DMS153 (cell line): ENCODE measurements at places on chromosomes 13 and 19.
A peak's percentile ranks its signal among the peaks of the same experiment; 100 is the strongest.

DNA sequence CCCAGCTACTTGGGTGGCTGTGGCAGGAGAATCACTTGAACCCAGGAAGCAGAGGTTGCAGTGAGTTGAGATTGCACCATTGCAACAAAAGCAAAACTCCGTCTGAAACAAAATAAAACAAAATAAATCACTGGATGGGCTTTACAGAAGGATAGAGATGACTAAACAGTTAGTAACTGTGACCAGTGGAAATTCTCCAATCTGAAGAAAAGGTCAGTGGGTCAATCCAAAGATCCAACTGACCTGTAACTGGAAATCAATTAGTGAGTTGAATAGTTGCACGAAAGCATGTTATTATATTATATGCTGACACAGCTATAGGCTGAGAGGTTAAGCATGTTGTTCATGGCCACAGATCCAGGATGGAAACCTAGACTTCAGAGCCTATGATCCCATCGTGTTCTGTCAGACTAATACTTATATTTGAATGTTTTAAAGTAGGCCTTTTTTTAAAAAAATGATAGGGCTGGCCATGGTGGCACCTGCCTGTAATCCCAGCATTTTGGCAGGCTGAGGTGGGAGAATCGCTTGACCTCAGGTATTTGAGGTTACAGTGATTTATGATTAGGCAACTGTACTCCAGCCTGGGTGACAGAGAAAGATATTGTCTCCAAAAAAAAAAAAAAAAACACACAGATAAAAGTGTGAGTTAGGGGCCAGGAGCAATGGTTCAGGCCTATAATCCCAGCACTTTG, 1.4 kb downstream of the ECH1 start:
- no peak for DNase-seq

GRCh38 chr13:81377921-81378320, 1037.0 kb upstream of the SPRY2 start:
- DNase-seq, result no peak

GRCh38 chr13:25902891-25903341, 148.9 kb downstream of the SHISA2 start:
- DNase-seq, result no peak

DNA sequence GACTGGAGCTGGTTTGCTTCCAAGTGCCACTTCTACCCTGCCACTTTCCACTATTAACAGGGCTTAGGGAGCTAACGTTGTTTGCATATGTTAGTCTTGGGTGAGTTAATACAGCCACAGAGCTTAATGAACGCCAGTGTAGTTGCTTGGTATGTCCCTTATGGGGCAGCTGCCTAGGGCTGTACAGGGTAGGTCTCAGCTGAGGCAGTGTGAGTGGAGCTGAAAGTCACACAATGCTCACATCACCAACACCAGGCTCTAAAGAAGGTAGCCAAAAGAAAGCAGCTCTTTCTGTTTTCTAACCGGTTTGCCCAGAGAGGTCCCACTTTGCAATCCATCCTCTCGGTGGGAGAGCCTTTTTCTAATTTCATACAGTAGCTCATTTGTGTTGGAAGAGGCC, 186.2 kb downstream of the RGCC start:
- no peak for DNase-seq

- no peak for DNase-seq
These were observed 570.5 kb upstream of the ARGLU1 start for GRCh38 chr13:107138486-107138885.

DNA sequence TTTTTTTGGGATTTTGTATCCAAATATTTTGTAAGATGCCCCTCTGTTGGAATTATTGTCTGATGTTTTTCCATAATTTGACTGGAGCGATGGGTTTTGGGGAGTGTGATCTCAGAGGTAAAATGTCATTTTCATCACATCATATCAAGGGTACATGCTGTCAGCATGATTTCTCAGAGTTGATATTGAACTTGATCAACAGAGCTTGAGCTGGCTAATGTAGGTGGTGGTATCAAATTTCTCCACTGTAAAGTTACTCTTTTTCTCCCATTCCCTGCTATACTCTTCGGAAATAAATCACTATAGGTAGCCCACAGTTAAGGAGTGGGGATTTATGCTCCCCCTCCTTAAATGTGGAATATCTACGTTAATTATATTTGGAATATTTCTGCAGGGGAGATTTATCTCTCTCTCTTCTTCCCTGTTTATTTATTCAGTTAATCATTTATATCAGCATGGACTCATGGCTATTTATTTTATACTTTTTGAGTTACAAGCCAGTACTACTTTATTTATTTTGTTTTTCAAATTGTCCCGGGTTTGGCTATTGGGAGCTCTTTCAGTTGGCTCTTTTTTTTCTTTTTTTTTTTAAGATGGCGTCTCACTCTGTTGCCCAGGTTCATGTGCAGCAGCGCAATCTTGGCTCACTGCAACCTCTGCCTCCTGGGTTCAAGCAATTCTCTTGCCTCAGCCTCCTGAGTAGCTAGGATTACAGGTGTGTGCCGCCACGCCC, 8.8 kb downstream of the SETDB2 start:
- no peak for DNase-seq

GRCh38 chr19:11137542-11138384, 17.8 kb downstream of the SPC24 start:
- peak; percentile 74 for DNase-seq

- DNase-seq, result no peak
These were observed 1.5 kb downstream of the RPS11 start for GRCh38 chr19:49497789-49498103.

- no peak for DNase-seq
These were observed 575 bp downstream of the CARM1 start for GRCh38 chr19:10871711-10872545.

GRCh38 chr19:19098084-19098702, 34.4 kb downstream of the SLC25A42 start:
- DNase-seq, result no peak

- no peak for DNase-seq
These were observed 511.8 kb downstream of the KLF12 start for GRCh38 chr13:73622381-73622780.

DNA sequence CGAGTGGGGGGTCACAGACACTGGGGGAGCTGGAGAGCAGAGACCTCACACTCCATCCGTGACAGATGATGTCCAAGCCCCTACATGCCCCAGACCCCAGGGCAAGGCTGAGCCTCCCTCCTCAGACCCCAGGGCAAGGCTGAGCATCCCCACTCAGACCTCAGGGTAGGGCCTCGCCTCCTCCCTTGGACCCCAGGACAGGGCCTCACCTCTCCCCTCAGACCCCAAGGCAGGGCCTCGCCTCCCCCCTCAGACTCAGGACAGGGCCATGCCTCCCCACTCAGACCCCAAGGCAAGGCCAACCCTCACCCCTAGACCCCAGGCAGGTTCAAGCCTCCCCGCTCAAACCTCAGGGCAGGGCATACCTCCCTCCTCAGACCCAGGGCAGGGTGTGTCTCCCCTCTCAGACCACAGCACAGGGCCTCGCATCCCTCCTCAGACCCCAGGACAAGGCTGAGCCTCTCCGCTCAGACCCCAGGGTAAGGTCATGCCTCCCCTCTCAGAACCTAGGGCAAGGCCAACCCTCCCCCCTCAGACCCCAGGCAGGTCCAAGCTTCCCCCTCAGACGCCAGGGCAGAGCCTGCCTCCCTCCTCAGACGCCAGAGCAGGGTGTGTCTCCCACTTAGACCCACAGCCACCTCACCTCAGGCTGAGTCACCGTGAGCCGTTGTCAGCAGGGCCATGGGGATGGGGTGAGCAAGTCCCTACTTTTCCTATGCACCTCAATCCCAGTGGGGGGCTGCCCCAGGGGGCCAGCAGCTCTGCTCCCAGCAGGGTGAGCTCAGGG, 1.7 kb upstream of the S1PR4 start:
- no peak for DNase-seq

DNA sequence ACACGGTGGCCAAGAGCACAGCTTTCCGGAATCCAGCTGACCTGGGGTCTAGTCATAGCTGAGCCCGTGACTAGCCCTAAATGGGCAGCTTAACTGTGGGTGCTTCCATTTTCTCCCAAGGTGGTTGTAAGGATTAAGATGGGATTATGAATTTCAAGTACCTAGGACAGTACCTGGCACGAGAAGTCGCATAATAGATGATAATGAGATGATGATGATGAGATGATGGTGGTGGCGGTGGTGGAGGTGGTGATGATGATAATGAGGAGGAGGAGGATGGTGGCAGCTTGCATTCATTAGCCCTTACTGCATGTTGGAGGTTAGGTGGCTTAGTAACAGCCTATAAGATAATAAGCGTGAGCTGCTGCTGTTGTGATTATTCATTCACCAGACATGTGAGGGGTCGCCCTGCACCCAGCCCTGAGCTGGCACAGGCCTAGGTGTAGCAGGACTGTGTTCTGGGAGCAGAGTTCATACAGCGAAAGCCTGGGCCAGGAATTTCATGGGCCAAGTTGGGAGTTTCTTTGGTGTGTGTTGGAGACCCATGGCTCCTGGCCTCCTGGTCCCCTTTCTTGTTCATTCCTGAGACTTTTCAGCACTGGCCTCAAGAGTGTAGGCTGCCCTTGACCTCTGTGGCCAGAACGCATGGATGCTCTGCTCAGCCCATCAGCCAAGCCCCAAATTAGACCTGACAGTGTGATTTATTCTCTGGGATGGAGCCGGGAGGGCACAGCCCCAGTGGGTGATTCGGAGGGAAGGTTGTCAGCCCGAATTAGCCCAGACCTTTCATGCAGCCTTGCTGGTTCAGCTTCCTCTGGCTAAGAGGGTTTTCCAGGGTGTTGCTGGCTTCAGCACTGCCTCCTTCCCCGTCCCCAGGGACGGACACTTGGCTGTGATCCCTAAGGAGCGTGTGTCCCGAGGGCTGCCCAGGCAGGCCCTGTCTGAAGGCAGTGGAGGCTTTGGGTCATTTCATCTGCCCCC, 128.8 kb downstream of the SIPA1L3 start:
- DNase-seq, result no peak

DNA sequence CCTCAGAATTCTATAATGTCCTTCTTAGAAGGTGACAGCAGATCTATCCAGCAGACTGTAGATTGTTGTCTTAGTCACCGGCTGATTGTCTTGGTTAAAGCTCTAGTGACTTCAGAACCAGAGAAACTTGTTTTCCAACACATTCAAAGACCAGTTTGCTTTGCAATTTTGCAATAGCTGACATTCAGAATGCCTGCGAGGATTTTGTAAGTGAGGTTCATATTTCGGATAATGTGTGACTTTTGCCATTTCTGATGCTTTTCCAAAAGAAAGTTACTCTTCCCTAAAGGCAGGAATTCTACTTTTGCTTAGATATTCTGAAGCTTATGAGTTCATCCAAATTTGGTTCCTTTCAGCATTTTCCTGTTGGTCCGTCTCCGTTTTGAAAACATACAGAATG, 13.2 kb downstream of the SPINT2 start:
- DNase-seq, result no peak

DNA sequence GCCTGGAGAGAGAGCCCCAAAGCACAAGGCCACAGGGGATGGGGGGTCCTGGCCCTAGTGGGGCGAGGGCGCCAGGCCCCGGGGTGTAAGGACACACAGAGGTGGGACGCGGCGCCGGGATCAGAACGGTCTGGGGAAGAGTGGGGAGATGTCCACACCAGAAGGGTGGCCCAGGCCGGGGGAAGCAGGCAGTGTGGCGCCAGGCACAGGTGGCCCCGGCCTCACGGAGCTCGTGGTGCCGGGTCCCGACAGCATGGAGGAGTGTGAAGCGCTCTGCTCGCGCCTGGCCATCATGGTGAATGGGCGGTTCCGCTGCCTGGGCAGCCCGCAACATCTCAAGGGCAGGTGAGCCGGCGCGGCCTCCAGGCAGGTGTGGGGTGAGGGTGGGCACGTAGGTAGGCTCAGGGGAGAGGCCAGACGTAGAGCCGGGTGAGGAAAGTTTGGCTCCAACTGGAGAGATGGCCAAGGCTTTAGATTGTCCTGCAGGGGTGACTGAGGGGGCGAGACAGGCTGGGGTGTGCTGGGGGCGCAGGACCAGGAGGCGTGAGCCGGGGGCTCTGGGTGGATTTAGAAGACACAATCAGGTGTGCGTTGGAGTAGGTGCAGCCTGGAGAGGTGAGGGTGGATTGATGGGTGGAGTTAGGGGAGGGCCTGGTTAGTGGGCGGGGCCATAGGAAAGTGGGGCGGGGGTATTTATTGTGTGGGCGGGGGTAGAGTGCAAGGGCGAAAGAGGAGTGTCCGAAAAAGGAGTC, 2.9 kb upstream of the ARHGAP45 start:
- DNase-seq, result no peak

GRCh38 chr19:6551607-6552450, 21.0 kb downstream of the TNFSF9 start:
- DNase-seq, result no peak

- no peak for DNase-seq
These were observed 112.1 kb upstream of the RXFP2 start for GRCh38 chr13:31627097-31627845.

GRCh38 chr13:25384758-25385410, 13.1 kb downstream of the ATP8A2 start:
- no peak for DNase-seq

DNA sequence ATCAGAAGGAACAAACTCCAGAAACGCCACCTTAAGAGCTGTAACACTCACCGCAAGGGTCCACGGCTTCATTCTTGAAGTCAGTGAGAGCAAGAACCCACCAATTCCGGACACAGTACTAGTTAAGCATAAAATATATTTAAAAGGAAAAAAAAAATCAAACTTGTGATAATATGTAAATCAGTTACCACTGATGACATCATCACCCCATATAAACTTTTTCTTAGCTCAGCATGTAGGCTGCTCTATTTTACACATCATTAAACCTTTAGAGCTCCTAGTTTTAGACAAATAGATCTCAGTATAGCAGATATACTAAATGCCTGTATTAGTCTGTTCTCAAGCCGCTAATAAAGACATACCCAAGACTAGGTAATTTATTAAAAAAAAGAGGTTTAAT, 668.1 kb downstream of the PCDH9 start:
- no peak for DNase-seq

DNA sequence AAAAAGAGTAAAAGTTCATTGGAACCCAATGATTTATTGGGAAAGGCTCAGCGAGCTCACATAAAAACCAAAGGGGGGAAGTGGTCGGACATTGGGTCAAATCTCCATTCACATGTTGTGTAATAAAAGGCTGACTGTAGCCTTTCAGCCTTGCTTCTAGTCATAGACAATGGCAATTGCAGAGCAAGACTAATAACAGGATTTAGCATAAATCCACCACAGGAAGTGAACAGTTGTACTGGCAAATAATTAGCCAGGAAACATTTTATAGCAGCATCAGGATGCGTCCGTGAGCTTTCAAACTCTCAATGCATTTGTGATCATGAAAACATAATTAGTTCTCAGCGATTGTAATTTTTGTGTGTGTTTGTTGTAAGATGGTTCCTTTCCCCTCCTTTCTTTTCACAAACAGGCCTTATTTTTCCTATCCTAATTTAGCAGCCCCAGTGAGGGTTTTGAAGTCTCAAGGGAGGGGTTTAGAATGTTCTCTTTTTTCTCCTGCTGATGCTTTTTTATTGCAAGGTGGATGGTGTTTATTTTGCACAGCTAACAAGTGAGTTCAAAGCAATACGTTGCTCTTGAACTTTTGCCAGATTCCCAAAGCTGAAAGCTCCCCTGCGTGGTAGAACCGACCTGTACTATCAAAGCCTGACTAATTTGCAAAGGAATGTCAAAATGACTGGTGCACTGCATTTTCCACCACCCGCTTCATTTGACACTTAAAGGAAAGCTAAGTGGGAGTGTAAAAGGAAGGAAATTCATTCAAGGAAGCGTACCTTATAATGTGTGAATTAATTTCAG, 105.6 kb downstream of the SPRY2 start:
- peak; percentile 86 for DNase-seq

- DNase-seq, result no peak
These were observed 1649.7 kb upstream of the SPRY2 start for GRCh38 chr13:81990652-81991051.

- peak; percentile 50 for DNase-seq
These were observed 6.3 kb upstream of the MRPS31 start for GRCh38 chr13:40777166-40777808.
